T follicular helper cell (primary cell): ENCODE measurements at places on chromosomes 12 and 14.

DNA sequence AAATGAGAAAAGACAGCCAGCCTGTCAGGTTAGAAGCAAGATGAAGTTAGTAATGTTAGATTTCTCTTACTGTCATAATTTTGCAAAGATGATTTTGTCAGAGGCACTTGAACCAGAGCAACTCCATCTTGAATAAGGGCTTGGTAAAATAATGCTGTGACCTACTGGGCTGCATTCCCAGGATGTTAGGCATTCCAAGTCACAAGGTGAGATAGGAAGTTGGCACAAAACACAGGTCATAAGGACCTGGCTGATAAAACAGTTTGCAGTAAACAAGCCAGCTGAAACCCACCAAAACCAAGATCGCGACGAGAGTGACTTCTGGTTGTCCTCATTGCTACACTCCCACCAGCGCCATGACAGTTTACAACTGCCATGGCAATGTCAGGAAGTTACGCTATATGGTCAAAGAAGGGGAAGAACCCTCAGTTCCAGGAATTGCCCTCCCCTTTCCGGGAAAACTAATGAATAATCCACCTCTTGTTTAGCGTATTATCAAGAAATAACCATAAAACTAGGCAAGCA lies 1313.5 kb upstream of the TMEM132C start:
- no peak for DNase-seq

GRCh38 chr12:64521833-64522232 lies 69.9 kb downstream of the TBK1 start:
- DNase-seq, result no peak

- no peak for DNase-seq
These were observed at the start of gene PPFIA2 for GRCh38 chr12:81759190-81760051. PPFIA2 (minus strand) TSS chr12:81759350.

DNA sequence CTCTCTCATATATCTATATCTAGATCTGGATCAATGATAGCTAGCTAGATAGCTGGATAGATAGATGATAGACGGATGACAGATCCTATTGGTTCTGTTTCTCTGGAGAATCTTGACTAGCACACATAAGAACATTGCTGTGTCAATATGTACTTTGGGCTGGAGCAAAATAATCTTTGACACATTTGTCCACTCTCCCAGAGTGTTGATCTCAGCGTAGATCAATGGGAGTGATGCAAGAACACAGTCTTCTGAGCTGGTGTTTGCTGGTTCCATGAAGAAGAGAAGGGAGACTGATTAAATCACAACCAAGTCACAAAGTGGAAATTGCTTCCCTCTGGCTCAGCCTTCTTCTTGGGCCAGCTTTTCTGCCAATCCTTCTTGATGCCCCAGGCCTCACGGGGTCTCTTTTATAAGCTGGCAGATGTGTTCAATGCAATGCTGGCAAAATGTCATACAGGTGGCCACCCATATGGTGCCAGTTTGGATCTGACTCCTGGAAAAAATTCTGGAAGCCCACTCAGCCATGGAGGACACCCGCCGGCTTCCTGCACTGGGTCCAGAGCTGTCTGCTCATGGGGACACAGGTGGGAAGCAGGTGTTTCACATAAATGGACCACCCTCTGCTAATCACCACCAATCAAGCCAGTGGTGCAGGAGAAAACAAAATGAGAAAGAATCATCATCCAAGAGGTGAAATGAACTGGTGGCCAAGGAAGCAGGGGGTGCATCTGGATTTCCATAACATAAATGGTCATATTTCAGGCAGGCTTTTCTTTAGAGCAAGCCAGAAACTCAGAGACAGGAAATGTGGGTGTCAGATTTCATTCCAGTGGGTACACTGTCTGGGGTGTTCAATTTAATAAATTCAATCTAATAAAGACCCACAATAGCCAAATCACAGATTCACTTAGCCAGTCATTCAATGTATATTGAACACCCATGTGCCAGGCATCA lies 310.3 kb downstream of the DPF3 start:
- no peak for DNase-seq

- DNase-seq, result no peak
These were observed 24.1 kb downstream of the NUP37 start for GRCh38 chr12:102095677-102096263.

DNA sequence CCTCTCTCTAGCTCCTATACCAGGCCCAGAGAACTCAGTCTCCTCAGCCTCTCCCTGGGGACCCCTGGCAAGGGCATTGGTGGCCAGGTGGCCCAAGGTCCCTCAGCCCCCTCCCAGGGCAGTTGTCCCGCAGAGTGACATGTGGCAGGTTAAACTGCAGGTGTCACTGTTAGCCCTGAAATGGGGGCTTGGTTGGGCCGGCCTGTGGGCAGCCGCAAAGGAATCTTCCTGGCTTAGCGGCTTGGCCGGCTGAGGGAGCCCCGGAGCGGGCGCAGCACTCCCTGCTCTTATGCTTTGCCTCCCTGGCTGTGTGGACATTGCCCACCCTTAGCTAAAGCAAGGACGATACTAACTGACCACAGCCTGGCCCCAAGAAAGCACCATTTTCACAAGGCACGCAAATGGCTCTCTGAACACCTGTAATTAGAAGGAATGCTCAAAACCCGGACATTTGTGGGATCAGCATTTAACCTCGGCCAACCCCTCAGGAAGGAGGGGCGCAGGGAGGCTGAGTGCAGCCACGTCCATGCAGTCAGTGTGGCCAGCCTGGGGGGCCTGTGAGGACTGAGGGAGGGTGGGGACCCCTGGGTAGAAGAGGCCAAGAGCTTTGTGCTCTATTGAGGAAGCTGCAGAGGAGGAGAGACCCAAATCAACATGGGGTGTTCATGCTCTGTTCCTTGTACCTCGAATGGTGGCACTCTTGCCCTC lies 82.2 kb downstream of the PAPOLA start:
- DNase-seq, result no peak

DNA sequence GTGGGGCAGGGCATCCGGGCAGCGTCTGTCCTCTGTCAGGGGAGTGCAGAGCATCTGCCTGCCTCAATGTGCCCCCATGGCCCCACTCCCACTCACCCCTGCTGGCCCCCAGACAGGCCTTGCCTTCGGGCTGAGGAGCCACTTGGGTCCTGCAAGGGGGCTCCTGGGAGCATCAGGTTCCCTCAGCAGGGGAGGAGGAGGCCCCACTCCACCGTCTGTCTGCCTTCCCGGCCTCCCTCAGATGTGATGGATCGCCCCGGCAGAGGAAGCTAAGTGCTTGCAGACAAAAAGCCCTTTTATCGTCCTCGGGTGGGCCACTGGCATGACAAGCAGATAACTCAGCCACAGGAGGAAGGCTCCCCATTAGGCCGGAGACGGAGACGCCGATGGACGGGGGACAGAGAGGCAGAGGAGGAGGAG lies 35.1 kb downstream of the NCOR2 start:
- DNase-seq, result no peak

GRCh38 chr14:74562515-74563232 lies 49.4 kb downstream of the LTBP2 start:
- DNase-seq, result no peak

- DNase-seq, result no peak
These were observed 25.0 kb downstream of the NTF3 start for GRCh38 chr12:5456906-5457305.

DNA sequence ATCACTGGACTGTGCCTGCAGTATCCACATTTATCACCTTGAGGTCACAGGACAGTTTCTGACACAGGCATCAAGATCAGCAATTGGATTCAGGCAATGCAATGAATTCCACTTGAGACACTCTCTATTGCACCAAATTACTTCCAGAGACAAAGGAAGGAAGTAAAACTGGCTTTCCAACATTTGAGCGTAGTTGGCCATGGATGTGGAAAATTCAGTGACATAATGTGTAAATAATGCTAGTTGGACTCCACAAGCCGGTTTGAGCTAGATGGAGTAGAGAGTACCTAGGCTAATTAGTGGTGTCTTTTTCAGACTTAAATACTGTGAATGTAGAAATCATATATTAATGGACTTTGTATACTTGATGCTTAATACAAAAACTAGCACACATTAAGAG lies 168.3 kb upstream of the SYT1 start:
- DNase-seq, result no peak

- no peak for DNase-seq
These were observed 54.2 kb downstream of the C12orf42 start for GRCh38 chr12:103441437-103442181.

- no peak for DNase-seq
These were observed 80.2 kb upstream of the KRR1 start for GRCh38 chr12:75591628-75592027.

GRCh38 chr12:2783936-2784600 lies 10.7 kb upstream of the FKBP4 start:
- no peak for DNase-seq

DNA sequence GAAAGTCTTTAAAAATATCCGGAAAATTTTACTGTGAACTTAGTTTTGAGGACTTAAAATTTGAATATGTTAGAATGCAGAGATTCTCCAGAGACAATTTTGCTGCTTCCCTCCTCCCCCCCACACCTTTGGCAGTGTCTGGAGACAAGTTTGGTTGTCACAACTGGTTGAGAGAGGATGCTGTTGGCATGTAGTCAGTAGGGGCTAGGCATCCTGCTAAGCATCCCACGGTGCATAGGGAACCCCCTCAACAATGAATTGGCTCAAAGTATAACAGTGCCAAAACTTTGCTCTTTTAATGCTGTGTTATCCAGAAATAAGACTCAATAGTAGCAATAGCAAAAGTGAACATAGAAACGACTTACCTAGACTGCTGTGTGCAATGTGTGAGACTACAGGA lies 3.6 kb downstream of the SRSF5 start:
- DNase-seq, result no peak

GRCh38 chr14:83485591-83485990 lies 1951.9 kb upstream of the SEL1L start:
- DNase-seq, result no peak

GRCh38 chr12:112967306-112967705 lies 11.0 kb upstream of the OAS2 start:
- DNase-seq, result no peak

GRCh38 chr12:34356233-34356987 lies 334.1 kb downstream of the ALG10 start:
- no peak for DNase-seq

- no peak for DNase-seq
These were observed 104.6 kb downstream of the GALC start for GRCh38 chr14:87888136-87888999.

GRCh38 chr12:129659961-129660622 lies 243.7 kb downstream of the TMEM132D start:
- DNase-seq, result no peak

DNA sequence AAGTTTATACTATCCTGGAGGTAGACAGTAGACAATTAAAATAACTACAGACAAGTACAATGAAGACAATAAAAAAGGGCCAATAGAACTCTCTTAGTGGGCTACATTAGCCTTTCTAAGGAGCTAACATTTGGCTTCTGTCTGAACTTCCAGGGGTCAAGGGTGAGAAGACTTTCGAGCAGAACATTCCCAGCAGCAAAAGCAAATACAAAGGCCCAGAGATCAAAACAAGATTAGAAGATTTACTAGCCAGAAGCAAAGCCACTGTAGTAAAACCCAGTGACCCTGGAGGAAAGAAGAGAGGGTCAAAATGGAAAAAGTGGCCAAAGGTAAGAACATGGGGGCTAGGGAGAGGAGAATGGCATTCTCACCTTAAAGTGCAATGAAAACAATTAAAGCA lies 63.2 kb downstream of the ATP2B1 start:
- no peak for DNase-seq

DNA sequence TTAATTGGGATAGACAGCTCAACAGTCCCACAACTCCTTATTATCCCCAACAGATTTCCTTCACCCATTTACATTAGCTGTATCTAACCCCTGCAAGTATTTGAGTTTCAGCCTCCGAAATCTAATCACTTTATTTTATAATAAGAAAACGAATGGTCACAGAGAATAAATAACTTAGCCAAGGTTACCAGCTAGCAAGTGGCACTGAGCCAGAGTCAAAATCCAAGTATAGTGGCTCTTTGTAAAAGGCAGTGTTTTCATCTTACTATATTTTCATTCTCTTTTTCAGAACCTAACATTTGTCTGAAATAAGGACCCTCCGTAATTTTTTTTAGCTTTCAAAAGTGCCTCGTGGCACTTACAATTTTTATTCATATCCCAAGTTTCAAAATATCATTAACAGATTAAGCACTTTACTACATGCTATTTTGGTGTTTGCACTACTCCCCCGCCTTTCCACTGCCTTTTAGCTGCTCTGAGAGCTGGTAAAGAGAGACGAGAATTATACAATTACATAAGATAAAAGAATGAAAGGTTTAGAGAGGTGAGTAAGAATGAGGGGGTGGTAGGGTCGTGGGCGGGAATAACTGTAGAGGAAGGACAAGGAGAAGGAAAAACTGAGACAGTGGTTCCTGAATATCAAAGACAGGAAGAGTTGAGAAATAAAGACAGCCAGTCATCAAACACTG lies 3.7 kb upstream of the USP15 start:
- no peak for DNase-seq

GRCh38 chr12:132256646-132257045 lies 72.7 kb downstream of the GALNT9 start:
- no peak for DNase-seq

DNA sequence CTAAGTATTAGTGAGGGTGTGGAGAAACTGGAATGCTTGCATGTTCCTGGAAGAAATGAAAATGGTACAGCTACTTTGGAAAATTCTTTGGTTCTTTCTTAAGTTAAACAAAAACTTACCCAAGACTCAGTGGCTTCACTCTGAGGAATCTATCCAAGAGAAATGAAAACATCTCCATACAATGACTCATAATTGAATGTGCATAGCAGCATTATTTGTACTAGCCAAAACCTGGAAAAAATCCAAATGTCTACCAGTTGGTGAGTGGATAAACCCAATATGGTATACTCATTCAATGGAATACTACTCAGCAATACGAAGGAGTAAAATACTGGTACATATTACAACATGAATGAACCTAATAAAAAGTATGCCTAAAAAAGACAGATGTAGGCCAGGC lies 18.0 kb upstream of the CRACR2A start:
- DNase-seq, result no peak

DNA sequence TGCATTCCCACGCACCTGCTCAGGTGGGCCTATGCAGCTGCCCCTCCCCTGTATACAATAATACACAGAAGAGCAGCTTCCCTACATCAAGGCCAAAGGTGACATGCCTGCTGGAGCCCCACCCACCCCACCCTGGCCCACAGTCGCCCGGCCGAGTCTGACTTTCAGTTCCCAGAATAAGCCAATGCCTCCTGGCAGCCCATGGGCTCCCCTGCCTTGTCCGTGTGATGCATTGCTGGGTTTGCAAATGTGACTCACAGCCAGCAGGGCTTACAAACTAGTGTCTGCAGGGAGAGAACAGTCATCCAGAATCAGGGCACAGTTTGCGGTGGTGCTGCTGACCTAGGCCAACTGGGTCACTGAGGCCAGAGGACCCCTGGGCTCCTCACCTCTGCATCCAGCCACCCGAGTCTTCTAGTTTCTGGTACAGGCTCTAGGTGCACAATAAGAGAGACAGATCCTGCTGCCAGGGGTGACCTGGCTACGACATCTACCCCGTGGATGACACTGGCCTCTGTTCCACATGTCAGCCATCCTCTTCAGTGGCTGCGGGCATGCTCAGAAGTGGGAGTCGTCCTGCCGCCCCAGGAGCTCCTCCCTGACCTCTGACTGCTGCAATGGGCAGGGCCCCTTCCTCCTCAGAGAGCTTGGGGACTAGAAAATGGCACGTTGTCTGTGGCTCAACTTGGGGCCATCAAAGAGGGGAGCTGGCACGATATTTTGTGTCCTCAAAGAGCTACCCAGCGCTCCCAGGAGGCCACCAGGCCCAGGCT lies 84.5 kb downstream of the CHGA start:
- no peak for DNase-seq

- no peak for DNase-seq
These were observed 58.0 kb upstream of the TMEM132D start for GRCh38 chr12:129961856-129962255.

- no peak for DNase-seq
These were observed 111.2 kb downstream of the TMTC1 start for GRCh38 chr12:29672580-29672979.
